ENCODE measurements at places on chromosomes 1 and 21.

- no peak for DNase-seq
Measured at GRCh38 chr21:37565530-37566223, 199.1 kb downstream of the DYRK1A start.

- no peak for DNase-seq
Measured at GRCh38 chr1:155983191-155984024, 5.1 kb upstream of the ARHGEF2 start.

- DNase-seq, result no peak
Measured at GRCh38 chr1:10626791-10627410, 152.2 kb downstream of the PEX14 start.

- no peak for DNase-seq
Measured at GRCh38 chr1:53111073-53111556, 31.3 kb downstream of the SLC1A7 start.

DNA sequence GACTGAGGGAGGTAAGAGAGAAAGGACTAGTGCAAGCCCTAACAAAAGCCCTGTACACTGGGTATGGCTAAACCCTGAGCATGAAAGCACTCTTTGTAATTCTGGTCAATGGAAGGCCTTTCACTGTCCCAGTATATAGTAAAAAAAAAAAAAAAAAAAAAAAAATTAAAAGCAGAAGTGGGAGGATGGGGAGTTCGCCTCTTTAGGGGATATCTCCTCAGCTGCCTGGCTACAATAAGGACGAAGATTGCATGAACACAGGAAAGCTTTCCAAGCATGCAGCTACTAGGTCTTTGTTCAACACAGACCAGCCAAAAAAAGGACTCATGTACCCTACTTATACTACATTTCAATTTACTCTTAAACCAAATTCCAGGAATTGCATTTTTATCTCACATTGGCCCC is 59.1 kb downstream of the EIF4G3 start:
- no peak for DNase-seq

DNA sequence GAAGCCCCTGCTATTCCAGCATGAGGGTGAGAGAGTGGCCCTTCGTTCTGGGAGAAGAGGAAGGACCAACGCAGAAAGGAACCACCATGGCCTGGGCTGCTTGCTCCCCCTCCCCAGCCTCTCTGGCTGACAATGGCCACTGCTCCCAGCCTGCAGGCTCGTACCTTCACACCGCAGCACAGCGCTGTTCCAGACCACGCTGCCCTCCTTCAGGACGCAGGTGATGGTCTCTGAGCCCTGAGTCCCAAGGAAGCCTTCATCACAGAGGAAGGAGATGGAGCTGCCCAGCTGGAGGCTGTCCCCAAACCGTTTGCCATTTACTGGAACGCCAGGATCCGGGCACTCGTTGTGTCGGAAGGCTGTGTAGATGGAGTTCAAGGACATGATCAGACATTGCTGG is 124.9 kb upstream of the HMGB4 start:
- no peak for DNase-seq

GRCh38 chr1:175678471-175678870 is 64.9 kb downstream of the TNR start:
- DNase-seq, result no peak

DNA sequence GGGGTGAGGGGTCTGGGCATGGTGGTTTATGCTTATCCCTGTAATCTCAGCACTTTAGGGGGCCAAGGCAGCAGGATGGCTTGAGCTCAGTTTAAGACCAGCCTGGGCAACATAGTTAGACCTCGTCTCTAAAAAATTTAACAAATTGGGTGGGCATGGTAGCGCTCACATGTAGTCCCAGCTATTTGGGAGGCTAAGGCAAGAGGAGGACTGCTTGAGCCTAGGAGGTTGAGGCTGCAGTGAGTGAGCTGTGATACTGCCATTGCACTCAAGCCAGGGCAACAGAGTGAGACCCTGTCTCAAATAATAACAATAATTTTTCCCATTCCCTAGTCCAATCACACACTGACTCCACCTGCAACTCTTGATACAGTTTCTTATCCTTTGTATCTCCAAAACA is 6.3 kb downstream of the WASF2 start:
- no peak for DNase-seq

DNA sequence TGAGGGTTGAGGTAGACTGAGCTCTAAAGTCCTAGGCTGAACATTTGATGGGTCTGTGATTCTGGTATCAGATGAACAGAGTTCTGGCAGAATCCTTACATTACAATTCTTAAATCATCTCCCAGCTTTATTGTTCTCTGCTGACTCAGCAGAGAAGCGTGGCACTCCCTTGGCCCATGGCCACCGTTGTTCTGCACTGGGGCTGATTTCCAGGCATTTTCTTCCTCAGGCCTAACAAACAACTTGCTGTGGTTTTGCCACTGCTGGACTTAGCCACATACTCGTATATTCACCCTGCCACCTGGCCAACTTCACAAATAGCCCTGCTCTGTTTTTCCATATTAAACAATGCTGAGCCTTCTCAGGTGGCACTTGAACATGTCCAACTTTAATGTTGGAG is 223.2 kb downstream of the TNR start:
- DNase-seq, result no peak

- DNase-seq, result no peak
Measured at GRCh38 chr1:156721535-156721934, 6.7 kb upstream of the METTL25B start.

DNA sequence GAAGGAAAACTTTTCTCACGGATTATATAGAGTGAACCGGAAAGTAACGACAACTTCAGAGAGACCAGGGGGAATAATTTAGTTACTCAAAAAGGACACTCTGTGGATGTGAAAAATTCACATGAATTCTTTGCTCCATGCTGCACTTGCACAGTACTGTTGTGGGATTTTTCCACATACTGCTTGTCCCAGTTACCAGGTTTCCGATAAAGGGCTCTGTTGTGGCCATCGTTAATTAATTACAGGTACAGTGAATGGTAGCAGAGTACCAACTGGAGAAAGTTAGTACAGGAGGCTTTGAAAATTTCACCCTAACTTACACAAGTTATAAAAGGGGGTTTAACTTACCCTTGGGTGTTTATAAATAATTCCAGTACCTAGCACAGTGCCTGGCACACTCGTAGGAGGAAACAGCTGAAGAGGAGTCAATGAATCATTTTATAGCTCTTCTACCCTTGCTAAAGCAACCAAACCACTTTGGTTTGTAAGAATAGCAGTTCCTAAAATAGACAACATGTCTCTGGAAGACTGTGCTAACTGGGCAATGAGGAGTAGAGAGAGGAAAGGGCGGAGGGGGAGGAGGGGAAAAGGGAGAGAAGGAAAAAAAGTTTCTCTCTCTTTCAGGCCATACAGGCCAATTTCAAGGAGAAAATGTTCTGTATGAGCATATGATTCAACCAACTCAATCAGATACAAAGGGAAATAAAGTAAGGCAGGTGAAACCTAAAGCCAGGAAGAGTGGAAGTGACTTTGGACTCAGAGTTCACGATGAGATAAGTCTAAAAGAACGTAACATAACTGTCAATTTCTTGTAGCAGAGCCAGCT is 98.3 kb upstream of the MAGI3 start:
- no peak for DNase-seq
